ENCODE measurements at places on chromosomes 7 and 10.

DNA sequence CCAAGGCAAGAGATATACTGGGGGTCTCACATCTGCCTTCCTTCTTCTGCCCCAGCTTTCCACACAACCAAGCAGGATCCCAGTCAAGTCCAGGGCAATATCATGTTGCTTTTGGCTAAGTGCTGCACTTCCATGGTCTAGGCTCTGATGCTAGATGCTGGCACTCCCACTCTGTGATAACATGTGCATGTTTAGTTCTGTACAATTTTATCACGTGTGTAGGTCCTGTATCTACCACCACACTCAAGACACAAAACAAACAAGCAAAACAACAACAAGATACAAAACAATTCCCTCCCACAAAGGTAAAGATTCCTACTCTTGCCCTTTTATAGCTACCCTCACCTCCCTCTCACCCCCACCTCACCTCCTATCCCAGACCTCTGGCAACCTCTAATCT, 105.6 kb upstream of the HABP2 start:
- no peak for DNase-seq

DNA sequence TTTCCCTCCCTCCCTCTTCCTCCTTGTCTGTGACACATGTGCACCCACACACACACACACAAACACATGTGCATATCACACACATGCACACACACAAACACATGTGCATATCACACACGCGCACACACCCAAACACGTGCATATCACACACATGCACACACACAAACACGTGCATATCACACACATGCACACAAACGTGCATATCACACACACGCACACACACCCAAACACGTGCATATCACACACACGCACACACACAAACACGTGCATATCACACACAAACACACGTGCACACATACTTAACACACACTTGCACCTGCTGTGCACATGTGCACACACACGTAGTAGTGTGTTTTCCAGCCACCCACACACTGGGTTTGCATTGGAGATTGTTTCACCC, 29.4 kb upstream of the KNDC1 start:
- no peak for DNase-seq

GRCh38 chr10:86087716-86088115, 278.9 kb downstream of the GRID1 start:
- no peak for DNase-seq

DNA sequence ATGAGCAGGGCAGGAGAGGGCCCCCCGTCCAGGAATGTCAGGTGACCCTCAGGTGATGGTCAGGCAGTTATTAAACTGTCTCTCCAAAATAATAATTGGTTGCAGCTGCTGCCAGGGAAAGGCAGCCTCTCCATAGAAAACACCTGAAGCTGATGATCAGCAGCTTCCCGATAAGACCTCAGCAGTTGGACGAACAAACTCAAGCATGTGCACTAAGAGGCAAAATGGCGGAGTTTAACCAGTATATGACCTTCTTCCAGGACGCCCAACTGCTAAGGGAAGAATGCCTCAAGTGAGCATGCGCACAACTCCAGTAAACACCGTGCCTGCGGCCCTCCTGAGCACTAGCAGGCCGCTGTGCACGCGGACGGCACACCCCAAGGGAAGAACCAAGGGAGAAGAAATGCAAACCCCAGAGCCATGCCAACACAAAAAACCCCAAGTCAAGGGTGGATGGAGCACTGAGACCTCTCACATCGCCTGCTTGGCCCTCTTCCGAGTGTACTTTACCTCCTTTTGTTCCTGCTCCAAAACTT, 38.9 kb upstream of the ADARB2 start:
- DNase-seq = no peak

GRCh38 chr10:108069096-108069495, 904.6 kb upstream of the SORCS1 start:
- DNase-seq = no peak

DNA sequence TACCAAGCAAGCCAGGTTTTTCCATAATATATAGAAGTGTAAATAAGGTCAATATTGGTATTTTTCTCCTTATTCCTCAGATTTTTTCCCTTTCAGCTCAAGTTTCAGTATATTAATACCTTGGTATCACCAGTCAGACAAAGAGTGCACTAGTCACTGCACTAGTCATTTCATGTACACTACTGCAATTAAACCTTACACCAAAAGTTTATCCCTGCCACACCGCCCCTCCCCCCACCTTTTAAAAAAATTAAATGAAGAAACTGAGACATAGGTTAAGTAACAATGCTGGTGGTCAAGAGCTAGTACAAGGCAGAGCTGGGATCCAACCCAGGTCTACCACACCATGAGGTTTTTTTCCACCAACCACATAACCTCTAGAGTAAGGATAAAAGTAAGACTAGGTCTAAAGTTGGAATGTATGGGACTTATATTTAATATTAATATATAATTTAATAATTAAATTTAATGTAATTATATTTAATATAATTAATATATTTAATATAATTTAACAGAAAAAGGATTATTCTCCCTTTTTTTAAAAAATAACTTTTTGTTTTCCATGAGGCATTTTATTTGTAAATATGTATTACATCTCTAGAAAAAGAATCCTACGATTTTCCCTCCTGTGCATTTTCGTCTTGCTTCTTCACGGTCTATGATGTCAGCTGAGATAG, 68.5 kb downstream of the NT5C2 start:
- no peak for DNase-seq

DNA sequence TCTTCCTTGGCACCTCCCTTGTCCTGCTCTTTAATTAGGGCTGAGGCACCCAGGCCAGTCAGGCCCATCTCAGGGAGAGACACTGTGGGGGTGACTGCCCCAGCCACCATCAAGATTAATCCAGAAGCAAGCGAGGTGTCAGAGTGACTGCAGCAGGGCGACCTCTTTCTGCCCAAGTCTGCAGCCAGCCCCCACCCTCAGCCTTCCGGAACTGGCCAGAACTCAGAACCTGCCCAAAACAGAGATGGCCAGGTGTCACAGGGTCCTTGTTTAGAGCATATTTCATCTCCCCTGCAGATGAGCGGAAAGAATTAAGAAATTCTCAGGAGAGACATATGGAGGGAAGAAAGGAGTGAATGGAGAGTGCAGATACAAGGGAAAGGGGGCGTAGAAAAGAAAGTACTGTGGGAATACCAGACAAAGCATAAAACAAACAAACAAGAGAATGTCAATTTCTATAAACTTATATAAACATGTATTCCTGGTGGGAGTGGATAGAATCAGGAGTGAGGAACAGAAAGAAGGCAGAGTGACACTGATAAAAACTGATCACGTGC, 188.8 kb upstream of the NRP1 start:
- DNase-seq = no peak

GRCh38 chr10:78935697-78936407, 132.9 kb upstream of the ZMIZ1 start:
- DNase-seq = no peak

- no peak for DNase-seq
Observed at GRCh38 chr10:77240041-77240652, 397.5 kb downstream of the KCNMA1 start.

DNA sequence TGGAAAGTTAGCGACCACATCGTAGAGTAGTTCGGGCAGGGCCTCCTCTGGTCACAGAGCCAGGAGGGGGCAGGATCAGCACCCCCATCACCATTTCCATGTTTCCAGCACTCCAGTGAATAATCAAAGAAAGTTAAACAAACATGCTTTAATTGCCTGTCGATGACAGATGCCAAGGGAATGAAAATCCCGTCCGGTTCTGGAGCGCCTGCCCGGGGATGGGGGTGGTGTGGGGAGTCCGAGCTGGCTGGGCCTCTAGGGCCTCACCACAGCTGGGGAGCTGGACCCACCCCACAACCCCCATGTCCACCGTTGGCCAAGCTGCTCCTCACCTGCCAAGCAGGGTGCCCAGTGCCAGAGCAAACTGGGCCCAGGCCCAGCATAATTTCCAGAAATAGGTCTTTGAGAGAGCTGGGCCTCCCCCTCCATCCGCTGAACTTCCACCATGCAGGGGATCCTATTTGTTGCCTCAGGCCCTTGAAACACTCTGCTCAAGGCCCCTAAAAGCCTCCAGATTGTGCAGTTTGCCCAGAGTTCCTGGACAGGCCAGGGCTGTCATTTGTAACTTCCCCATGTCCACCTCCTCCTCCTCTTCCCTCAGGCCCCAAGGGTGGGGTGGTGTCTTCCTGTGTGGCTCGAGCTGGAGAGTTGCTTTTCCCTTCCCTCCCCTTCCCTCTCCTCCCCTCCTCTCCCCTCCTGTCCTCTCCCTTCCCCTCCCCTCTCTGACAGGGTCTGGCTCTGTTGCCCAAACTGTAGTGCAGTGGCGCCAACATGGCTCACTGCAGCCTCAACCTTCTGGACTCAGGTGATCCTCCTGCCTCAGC, 101.0 kb downstream of the MYL10 start:
- no peak for DNase-seq

DNA sequence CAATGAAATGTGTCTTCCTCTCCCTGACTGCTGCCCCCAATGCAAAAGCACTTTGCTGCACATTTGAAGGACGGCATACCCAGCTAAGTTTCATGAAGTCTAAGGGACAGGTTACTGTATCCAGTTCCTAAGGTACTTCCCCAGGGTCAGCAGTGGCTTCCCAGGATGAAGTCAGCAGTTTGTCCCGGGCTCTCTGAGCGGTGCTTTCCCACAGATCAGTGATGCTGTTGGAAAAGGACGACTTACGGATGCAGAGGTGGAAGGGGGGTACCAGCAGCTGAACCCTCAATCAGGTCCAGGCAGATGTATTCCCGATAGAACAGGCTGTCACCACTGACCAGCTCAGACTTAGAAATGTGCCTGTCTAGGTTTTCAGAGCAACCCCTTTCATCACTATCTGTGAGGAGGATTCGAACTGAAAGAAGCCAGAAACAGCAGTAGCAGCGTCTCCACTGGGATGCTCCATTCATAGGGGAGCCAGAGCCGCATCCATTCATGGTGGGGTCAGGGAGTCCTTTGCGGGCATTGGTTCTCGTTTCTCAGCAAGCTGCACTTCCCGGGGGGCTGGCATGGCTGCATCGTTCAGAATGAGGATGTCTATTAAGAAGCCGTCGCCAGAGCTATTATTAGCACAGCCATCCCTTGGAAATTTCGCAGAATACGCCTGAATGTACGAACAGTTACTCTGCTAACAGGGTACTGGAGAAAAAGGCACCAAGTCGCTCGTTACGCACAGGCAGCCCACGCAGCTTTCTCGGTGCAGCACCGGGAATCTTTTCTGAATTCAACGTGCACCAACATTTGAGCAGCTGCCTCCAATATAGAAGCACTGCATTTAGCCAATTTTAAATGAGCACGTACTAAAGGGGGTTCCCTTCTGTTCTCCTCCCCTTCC, 303.7 kb downstream of the PRPF18 start:
- peak; percentile 14 for DNase-seq

GRCh38 chr7:112074464-112074863, 131.7 kb downstream of the DOCK4 start:
- no peak for DNase-seq

DNA sequence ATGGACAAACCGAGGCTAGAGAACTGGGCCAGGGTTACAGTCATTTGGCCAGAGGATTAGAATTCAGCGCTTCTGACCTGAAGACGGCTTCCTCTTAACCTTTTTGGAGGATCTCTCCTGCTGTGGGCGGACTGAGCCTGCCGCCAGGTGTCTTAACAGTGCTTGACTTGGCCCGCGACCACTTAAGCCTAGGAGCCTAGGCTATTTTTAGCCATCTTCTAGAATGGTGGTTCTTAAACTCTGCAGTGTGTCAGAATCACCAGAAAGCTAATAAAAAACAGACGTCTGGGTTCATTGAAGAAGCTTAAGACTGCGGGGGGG, 722 bp downstream of the MDH2 start:
- peak; percentile 38 for DNase-seq

DNA sequence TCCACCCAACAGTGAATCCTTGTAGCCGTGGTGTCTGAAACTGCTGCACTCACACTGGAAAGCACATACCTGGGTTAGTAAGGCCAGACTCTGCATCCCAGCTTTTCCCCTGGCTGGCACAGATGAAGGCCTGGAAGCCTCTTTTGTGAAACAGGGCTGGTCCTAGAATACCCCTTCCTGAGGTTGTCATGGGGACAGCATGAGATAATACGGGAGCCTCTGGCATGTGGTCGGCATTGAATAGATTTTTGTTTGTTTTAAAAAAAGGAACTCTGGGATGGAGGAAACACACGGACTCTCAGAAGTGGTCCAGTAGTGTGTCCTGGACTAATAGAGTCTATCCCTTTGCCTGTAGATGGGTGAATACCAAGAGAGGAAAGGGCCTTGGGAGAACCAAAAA, 129.7 kb downstream of the TMEM178B start:
- no peak for DNase-seq

DNA sequence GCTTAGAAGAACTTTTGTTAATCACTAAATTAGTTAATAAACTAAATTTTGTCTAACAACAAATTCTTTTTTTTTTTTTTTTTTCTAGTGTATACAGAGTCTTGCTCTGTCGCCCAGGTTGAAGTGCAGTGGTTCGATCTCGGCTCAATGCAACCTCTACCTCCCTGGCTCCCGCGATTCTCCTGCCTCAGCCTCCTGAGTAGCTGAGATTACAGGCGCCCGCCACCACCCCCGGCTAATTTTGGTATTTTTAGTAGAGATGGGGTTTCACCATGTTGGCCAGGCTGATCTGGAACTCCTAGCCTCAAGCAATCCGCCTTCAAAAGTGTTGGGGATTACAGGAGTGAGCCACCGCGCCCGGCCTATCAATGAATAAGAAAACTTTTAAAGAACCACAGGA, 1.1 kb upstream of the IQUB start:
- no peak for DNase-seq

DNA sequence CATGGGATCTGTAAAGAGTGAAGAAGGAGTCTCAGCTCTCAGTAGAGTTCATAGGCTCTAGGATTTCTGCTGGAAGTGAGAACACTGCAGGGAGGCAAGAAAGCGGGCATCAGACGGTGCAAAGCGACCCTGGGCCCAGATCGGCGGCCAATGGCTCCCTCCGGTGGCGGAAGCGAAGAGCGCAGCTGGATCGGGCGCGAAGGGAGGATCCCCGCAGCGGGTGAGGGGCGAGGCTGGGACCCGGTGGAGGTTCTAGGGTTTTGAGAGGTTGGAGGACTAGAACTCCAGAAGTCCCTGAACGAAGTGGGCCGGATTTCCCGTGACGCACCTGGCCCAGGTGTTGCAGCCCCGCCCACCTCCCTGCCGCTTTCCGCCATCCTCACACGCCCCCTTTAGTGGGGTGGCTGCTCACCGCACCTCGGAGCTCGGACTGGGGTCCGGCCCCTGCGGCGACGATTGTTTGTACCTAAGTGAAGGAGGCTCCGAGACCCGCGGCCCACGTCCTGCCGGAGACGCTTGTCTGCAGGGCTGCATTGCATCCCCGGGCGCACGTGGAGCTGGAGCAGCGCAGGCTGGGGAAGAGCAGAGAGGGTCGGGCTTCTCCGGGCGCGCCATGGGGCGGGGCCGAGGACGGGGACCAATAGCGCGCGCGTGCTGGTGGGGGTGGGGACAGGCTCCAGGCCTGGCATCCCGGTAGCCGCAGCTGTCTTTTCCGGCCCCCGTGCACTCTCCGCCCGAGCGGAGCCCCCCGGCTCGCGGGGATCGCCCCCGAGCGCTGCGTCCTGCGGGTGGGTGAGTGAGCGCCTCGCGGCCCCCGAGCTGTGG, at the start of gene SLC12A9:
SLC12A9 (plus strand) TSS at position 666 of the 825 bp plus-strand sequence. CDS start 1,485 bp downstream, outside the sequence.
- DNase-seq = peak; percentile 89

DNA sequence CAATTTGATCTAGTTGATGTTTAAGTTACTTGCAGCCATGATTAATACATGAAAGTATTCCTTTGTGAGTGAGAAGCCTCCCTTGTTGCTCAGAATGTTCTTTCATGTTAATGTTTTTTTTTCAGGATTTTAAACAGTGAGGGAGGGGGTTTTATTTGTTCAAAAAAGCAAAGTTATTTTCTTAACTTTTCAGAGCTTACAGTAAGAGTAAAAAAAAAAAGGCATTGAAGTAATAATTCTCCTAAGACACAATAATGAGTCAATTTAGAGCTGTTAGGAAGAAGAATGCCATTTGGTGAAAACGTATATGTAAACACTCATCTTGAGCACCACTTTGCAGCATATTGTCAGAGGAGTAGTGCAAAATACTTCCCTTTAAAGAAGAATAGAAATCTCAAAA, 105.8 kb downstream of the SEMA3A start:
- DNase-seq = no peak
